PC-9 (cell line): ENCODE measurements at places on chromosomes 1 and 21. TPM values are rescaled to one million over a fixed set of nuclear protein-coding genes. Genes with fewer than 3 reads are reported as not detected.

Gene INSRR
- not detected in 2 replicates for total RNA-seq

Gene AK4
- total RNA-seq, result 16.5 and 17.6 TPM in 2 replicates

Gene CHD5
- total RNA-seq, result 0.50 and 0.63 TPM in 2 replicates

Gene AMY2A
- not detected in 2 replicates for total RNA-seq

Gene MYBPH
- not detected in 2 replicates for total RNA-seq

Gene PRRC2C
- 99.2 and 136 TPM in 2 replicates for total RNA-seq

Gene C1orf141
- total RNA-seq, result not detected in 2 replicates

Gene GOLT1A
- 18.7 and 22.8 TPM in 2 replicates for total RNA-seq

Gene DENND1B
- total RNA-seq, result 12.7 and 14.1 TPM in 2 replicates
